CD4-positive, alpha-beta T cell treated with Interleukin-15 for 4 hours (primary cell): ENCODE measurements at places on chromosomes 16 and 17.

DNA sequence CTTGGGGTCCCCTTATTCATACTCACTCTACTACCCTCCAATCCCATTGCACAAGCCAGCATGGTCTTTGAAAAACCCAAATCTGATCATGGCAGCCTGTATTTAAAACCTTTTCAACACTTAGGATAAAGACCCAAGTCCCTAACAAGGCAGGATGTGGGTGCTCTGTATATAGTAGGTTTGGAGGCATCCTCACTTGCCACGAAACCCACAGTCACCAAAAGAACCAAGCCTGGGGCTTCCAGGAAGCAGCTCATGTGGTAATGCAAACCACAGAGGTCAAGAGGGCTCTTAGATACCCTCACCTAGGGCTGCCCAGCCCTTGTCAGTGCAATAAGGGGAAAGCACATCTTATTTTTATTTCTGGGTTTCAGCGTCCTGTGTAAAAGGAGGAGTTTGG, 218.6 kb upstream of the ASIC2 start:
- no peak for DNase-seq

DNA sequence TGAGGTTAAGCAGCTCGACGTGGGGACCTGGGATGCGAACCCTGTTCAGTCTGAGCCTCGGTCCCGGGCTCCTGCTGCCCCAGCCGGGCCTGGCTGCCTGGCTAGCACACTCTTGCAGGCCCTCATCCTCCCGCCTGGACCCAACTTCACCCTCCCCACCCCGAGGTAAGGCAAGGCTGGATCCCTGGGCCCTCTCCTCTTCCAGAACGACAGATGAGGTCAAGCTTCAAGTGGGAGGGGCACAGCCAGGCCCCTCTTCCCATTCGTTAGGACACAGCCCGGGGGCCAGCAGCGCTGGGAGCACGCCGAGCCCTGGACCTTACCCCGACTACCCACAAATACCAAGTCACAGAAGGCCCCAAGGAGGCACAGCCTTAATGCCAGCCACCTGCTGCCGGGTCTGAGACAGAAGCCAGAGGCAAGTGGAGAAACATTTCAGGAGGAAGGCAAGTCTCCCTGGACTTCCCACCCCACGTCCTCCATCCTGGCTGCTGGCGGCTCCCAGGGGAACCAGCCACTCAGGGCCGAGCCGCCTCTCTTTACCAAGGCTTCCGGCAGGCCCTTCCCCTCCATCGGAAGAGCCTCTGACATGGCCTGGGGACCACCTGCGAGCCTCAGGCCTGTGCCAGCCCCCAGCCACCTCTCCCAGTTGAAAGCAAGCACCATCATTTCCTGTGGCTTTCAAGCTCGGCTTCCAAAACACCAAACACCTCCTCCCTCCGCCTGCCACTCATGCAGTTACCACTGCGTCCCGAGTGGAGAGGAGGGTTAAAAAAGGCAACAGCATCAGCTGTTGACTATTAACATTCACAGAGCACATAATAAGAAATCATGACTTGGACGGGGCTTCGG, 59.9 kb downstream of the RPH3AL start:
- DNase-seq: no peak

GRCh38 chr16:73275024-73275423, 227.1 kb upstream of the ZFHX3 start:
- DNase-seq: no peak

DNA sequence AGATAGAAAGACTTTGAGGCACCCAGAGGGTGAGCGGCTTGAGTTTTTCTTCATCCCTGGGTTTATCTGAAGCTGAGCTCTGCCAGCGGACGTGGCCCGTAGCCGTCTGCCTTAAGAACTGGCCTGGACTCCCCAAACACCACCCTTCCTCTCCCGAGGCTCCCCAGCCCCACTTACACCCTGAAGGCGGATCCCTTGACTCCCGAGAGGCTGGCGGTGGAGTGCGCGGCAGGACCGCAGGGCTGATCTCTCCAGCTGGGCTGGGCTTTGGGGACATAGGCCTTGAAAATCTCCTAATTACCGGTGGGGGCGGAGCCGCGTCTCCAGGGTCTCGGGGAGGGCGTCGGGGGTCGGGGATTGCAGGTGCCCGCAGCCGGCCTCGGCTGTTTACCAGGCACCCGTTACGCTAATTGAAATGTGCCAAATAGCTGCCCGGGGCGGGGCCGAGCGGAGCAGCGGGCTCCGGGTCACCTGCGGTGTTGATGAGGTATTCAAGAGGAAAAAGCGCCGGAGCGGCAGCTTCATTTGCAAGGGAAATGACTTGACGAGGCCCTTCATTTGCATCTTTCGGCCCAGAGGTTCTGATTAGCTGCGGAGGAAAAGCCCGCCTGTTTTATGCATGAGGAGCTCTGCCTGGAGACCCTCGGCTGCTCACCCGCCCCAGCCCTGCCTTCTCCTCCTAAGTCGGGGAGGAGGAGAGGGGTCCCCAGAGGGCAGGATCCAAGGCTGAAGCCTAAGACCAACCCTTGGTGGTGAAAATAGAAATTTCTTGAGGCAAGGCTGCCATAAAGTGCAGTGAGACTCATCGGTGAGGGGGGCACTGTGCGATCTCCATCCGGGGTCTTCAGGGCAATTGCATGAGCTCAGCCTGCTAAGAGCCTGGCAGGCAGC, 100.7 kb downstream of the MGAT5B start:
- DNase-seq: peak; percentile 25

DNA sequence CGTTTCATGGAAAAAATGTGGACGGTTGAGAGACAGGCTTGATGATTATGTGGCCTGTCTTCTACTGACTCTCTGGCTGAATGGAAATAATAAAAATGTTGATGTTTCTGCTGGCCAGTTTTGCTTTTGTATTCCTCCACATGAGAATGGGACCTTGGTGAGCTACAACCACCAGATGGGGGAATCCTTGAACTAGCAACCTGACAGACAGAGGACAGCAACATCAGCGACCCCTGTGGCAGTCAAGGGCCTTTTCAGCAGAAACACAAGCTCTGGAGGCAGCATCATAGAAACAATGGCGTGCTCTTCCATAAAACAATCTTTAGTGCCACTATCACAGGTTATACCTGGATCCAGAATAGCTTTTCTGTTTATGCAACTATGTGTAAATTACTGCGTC, 84.0 kb upstream of the ATP2A3 start:
- no peak for DNase-seq
